Vagina (tissue), 2 donors: ENCODE measurements at places on chromosomes 1 and 21.

DNA sequence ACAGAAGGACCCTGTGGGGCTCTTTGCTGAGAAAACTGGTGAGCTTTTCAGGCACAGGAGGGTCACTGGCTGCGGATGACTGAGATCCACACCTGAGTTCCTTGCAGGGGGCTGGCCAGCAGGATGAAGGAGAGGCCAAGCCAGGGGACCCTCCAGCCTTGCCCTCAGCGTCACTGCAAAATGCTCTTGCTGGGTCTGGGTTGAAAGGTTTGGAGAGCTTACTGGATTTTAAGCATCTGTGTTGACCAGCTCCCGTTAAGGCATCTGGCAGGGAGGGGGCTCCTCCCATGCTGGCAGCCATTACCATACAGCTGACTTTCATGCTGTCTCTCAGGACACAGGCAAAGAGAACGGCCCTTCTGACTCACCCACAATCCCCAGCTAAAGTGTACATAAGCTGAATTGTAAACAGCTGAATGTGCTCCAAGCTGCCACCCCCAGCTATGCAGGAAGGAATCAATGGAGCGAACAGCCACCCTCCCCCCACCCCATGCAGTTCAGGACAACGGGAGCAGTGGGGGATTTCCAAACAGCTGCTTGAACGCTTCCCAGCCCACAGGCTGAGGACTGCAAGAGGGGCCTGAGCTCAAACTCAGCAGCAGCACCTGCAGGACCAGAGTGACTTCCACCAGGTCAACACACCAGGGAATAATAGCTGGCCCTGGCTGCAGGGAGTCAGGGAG lies 21.3 kb upstream of the A3GALT2 start:
- DNase-seq: no peak

GRCh38 chr1:240737766-240738265 lies 125.9 kb upstream of the GREM2 start:
- DNase-seq: no peak

DNA sequence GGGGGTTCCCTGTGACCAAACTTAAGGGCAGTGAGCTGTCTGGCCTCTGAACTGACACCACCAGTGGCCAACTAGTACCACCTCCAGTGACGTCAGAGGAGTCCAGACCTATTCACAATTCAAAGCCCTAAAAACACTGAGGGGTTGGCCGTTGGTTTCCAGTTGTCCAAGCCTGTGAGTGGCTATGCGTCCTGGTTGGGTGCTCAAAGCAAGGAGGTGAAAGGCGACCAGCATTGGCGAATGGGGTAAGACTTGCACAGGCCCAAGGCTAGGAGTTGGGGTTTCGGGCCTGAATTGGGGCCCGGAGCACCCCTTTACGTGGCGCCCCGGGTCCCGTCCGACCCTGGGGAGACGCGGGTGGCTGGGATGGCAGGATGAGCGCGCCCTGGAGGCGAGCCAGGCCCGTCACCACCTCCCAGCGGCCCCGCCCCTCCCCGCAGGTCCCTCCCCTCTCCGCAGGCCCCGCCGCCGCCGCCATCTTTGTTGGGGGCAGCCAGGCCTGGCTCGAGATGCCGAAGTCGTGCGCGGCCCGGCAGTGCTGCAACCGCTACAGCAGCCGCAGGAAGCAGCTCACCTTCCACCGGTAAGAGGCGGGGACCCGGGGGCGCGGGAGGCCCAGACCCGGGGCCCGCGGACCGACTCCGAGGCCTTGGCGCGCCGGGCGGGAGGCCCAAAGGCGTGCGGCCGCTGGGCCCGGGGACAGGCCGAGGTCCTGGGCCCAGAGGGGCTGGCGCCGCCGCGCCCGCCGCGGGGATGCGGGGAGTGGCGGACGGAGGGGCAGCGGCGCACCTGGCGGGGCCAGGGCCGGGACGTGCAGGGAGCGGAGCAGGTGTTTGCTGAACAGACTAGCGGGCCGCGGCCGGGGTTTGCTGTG lies at the start of gene THAP3:
TSS of gene THAP3 (plus strand) at position 159 of the 874 bp plus-strand sequence. CDS start at position 510, 351 bp downstream.
- no peak for DNase-seq

- DNase-seq: no peak
Observed at GRCh38 chr1:225525377-225525776, 97.5 kb upstream of the LBR start.

DNA sequence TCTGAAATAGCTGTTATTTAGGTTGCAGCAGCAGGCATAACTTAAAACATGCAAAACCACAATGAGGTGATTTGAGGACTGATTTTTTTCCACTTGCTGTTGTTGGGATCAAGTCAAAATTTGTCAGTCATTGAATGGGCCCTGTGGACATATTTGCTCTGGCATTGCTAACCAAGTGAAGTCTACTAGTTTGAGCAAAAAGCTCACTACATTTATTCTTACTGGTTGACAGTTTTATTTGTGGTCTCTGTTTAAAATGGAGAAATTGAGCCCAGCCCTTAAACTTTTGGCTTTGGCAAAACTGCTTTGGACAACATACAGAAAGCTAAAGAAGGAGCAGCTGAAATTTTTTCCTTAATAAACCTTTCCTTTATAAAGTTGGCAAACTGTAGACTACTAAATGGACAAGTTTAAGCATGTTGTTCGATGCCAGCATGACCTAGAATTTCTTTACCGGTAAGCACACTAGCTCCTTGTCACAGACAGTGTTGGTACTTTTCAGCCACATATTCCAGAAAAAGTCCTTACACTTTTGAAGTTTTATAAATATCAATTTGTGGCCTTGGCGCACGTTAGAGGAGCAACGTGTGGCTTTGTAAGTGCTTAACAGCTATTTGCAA lies 234.6 kb downstream of the USP25 start:
- DNase-seq: no peak

- no peak for DNase-seq
Observed at GRCh38 chr1:84846387-84846786, 46.6 kb downstream of the LPAR3 start.

DNA sequence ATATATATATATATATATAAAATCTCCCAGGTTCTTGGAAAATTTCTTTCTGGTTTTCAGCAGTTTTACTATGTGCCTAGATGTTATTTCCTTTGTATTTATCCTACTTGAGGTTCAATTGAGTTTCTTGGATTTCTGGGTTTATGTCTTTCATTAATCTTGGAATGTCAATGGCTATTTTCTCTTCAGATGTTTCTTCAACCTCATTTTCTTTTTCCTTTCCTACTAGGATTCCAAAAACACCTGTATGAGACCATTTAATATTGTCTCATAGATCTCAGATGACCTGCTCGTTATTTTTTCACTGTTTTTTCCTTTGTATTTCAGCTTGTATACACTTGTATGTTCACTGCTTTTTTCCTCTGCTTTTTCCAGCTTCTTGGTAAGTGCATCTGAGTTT lies 95.4 kb upstream of the DESI2 start:
- DNase-seq: no peak

GRCh38 chr1:154582885-154583284 lies 15.3 kb downstream of the CHRNB2 start:
- no peak for DNase-seq

- DNase-seq: no peak
Observed at GRCh38 chr1:27862671-27863537, 9.4 kb upstream of the THEMIS2 start.

GRCh38 chr1:84344286-84344685 lies 42.8 kb downstream of the SAMD13 start:
- no peak for DNase-seq

GRCh38 chr1:51744506-51745303 lies 127.8 kb downstream of the OSBPL9 start:
- DNase-seq: no peak

- DNase-seq: no peak
Observed at GRCh38 chr1:30914931-30915330, 6.4 kb upstream of the SDC3 start.

GRCh38 chr1:165988275-165988674 lies 160.9 kb downstream of the UCK2 start:
- DNase-seq: no peak

GRCh38 chr1:186426118-186426517 lies 34.8 kb downstream of the PDC start:
- DNase-seq: no peak

- no peak for DNase-seq
Observed at GRCh38 chr1:27011976-27012563, 580 bp downstream of the TENT5B start.

DNA sequence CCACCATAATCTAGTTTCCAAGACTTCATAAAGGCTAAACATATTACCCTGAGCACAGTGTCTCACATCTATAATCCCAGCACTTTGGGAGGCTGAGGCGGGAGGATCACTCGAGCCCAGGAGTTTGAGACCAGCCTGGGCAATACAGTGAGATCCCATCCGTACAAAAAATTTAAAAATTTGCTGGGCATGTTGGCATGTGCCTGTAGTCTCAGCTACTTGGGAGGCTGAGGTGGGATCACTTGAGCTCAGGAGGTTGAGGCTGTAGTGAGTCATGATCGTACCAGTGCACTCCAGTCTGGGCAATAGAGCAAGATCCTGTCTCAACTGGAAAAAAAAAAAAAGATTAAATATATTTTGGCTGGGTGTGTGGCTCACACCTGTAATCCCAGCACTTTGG lies 90.1 kb downstream of the PTPN14 start:
- no peak for DNase-seq

DNA sequence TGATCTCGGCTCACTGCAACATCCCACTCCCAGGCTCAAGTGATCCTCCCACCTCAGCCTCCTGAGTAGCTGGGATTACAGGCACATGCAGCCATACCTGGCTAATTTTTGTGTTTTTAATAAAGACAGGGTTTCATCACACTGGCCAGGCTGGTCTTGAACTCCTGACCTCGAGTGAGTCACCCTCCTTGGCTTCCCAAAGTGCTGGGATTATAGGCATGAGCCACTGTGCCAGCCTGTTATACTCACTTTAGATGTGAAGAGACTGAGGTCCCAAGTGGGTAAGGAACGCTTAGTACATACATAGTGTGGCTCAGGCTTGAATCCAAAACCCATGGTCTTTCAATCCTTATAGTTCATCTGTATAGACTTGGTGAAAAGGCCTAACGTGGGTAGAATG lies 63.7 kb upstream of the EPS8L3 start:
- peak; percentile 55 for DNase-seq

DNA sequence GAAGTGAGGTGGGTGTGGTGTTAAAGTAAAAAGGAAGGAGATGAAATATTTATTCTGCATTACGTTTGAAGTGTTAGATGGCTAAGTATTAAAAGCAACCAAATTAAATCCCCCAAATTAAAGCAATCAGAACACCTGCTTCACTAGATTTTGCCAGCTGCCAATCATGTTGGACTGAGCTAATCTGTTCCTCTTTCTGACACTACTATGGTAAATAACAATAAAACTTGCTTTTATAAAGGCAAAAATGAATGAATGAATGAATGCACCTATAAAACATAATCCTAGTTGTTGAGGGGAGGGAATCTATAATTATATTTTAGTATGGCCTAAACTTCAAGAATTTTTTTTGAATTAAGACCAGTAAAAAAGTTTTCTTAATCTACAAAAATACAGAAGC lies 51.0 kb downstream of the RAB3GAP2 start:
- no peak for DNase-seq

- no peak for DNase-seq
Observed at GRCh38 chr1:24526940-24527542, 24.4 kb downstream of the RCAN3 start.

DNA sequence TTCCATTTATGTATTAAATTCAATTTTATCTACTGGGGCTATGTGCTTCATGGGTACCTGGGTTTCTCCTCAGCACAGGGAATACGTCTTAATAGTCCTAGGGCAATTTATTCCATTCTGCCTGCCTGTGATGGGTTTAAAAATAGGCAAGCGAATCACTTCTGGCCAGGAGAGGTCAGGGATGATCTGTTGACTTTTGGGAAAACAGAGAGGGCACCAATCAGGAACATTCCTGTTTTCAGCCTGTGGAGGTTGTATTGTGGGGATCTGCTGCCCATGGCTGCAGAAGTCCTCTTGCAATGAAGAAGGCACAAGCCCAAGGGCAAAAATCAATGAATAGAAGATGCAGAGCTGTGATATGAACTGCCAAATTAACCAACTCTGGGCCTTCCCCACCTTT lies 303.1 kb downstream of the CTH start:
- DNase-seq: no peak

GRCh38 chr1:226546926-226547325 lies 1.6 kb upstream of the STUM start:
- no peak for DNase-seq
